ENCODE measurements at places on chromosomes 11 and 22. TPM values are rescaled to one million over a fixed set of nuclear protein-coding genes. Genes with fewer than 3 reads are reported as not detected.
A peak's percentile ranks its signal among the peaks of the same experiment; 100 is the strongest.

The INPP5J gene
- 0.90 TPM for polyA plus RNA-seq

The PRR33 gene
- polyA plus RNA-seq = 0.98 TPM

The LARGE1 gene
- 8.8 TPM for polyA plus RNA-seq

DNA sequence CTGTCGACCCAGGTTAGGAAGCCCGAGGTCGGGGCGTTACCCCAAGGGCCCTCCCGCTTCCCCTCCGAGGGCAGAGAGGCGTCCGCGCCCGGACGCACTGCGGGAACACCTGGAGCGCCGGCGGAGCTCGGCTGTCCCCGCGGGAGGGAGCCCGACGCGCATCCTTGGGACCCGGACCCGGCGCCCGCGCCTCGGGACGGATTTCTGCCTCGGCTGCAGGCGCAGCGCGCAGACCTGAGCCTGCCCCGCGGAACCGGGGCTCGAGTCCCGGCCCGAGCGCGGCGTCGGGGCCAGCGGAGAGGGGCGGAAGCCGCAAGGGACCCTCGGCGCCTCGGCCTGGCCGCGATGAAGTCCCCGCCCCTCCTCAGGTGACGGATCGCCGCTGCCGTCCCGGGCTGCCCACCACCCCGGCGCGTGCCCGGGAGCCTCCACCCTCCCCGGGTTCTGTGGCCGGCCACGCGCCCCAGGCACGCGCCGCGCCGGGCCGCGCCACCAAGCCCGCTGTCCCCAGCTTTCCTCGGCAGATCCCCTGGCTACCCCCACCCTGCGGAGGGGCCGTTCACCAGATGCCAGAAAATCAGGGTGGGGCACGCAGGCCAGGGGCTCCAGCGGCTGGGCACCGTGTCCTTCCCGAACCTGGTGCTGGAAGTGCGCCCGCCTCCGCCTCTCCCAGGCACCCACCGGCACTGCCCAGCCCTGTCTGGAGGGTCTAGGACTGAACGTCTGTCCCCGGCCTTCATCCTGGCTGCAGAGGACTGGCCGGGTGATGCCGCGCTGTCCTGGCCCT is 410 bp downstream of the GLB1L3 start:
- DNase-seq = no peak

DNA sequence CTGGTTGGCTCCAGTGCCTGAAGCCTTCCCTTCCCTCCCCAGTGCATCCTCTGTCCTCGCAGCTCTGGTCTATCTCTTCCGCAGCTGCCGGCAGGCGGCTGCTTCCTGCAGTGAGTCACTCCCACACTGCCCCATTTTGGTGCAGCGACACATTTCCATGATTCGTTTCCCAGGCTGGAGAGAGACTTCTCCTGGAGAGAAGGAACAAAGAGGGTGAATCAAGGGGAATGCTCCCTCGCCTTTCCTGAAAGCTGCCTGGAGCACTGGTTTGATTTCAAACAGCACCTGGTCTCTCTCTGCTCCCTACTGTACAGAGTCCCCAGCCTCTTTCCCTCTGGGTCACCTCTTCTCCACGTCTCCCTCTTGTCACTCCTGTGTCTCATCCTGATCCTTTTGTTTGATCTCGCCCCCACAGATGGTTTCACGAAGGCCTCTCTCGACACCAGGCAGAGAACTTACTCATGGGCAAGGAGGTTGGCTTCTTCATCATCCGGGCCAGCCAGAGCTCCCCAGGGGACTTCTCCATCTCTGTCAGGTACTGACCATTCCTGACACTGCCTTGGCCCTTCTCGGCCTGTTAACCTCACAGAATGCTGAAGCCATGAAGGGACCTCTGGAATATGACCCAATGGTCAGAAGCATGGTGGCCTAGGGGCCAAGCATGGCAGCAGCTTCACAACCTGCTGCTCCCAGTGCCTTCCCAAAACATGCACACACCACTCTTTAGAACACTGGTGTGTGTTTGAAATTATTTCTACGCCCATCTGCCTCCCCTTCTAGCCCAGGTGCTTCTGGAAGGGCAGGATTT is at the start of gene TMA7B:
TMA7B (plus strand) TSS at position 758 of the 808 bp plus-strand sequence. CDS start 3,978 bp downstream, outside the sequence.
- DNase-seq = peak; percentile 61

- DNase-seq = no peak
Measured at GRCh38 chr11:78549624-78550409, 24.8 kb downstream of the NARS2 start.

GRCh38 chr22:22199634-22200033 is 45.0 kb upstream of the VPREB1 start:
- DNase-seq = no peak

Measured in muscle of back (tissue), 13 donors.